ENCODE measurements at places on chromosomes 4 and X. TPM values are rescaled to one million over a fixed set of nuclear protein-coding genes. Genes with fewer than 3 reads are reported as not detected.

The ABCG2 gene
- total RNA-seq = 13.6 TPM

The BEX2 gene
- total RNA-seq = 0.77 TPM

The GAB3 gene
- total RNA-seq = 6.7 TPM

The RHOXF2 gene
- not detected for total RNA-seq

The ZFP92 gene
- 0.39 TPM for total RNA-seq

The MAGEC3 gene
- total RNA-seq = not detected

The CLDN2 gene
- total RNA-seq = not detected

The PPEF2 gene
- under 0.01 TPM for total RNA-seq

The TEX13D gene
- not detected for total RNA-seq

The SLC25A31 gene
- not detected for total RNA-seq

The MAOB gene
- total RNA-seq = not detected

The DBET gene
- not detected for total RNA-seq

The DRP2 gene
- under 0.01 TPM for total RNA-seq

The NAP1L3 gene
- 0.39 TPM for total RNA-seq

The DNAAF6 gene
- total RNA-seq = not detected

The EOLA1 gene
- total RNA-seq = 13.8 TPM

The ITM2A gene
- 95.0 TPM for total RNA-seq

The KLF8 gene
- 0.13 TPM for total RNA-seq

The CT45A1 gene
- not detected for total RNA-seq

The PDGFC gene
- 22.0 TPM for total RNA-seq

The ARHGAP6 gene
- 0.39 TPM for total RNA-seq

The FRMD7 gene
- total RNA-seq = not detected
